ENCODE measurements at places on chromosomes 7 and 10.

DNA sequence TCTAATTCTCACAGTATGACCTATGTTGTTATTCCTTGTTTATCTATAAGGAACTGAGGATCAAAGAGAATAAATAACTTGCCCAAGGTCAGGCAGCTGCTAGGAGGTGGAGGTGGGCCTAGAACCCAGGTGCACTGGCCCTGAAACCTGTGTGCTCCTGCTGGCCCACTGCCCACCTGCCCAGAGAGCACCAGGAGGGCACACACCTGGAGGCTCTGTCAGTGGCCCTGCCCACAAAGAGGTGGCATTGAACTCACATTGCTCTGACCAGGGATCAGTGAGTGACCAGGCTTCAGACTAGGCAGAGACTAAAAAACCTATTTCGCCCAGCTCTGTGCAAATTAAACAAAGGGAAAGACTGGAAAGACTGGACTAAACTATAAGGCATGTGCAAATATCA, 210.6 kb downstream of the TNS3 start:
- DNase-seq: no peak

DNA sequence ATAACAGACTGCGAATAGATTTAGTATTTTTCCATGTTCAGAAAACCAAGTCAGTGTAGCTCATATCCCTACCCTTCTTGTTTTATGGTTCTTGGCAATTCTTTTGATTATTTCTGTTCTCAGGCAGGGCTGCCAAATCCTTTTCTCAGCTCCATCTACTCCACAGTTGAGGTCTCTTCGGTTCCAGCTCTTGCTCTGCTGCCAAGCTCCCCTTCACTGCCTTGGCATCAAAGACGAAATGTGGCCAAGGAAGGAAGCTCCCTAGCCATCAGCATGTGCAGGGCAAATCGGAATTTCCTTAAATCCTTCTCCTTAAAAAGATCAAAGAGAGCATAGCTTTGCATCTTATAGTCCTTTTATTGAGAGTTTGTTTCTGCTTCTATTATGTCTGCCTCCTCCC, 116.4 kb upstream of the NOBOX start:
- DNase-seq: peak; percentile 35

- DNase-seq: peak; percentile 81
Observed at GRCh38 chr7:107167483-107168232, 1.1 kb upstream of the HBP1 start.

GRCh38 chr7:31007634-31008033, 43.9 kb downstream of the GHRHR start:
- DNase-seq: no peak

DNA sequence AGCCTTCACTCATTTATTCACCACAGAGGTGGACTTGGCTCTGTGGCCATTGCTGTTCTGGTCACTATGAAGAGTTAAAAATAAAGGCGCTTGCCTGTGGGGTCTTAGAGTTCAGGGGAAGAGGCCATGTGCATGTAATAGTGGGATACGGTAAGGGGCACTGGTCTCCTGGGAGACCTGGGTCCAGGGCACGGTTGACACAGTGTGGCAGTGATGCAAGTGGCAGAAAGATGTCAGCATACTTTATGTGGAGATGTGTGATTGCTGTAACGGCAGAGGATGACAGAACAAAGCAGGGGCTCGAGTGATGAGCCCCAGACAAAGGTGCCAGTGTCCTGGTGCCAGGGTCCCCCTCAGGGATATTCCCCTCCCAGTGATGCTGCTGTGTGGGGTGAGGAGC, 8.6 kb downstream of the ZSCAN25 start:
- DNase-seq: no peak

GRCh38 chr7:81869670-81870069, 99.8 kb upstream of the HGF start:
- DNase-seq: no peak

- no peak for DNase-seq
Observed at GRCh38 chr7:31092606-31093005, 40.5 kb downstream of the ADCYAP1R1 start.

- DNase-seq: no peak
Observed at GRCh38 chr7:13846386-13846785, 143.1 kb downstream of the ETV1 start.

DNA sequence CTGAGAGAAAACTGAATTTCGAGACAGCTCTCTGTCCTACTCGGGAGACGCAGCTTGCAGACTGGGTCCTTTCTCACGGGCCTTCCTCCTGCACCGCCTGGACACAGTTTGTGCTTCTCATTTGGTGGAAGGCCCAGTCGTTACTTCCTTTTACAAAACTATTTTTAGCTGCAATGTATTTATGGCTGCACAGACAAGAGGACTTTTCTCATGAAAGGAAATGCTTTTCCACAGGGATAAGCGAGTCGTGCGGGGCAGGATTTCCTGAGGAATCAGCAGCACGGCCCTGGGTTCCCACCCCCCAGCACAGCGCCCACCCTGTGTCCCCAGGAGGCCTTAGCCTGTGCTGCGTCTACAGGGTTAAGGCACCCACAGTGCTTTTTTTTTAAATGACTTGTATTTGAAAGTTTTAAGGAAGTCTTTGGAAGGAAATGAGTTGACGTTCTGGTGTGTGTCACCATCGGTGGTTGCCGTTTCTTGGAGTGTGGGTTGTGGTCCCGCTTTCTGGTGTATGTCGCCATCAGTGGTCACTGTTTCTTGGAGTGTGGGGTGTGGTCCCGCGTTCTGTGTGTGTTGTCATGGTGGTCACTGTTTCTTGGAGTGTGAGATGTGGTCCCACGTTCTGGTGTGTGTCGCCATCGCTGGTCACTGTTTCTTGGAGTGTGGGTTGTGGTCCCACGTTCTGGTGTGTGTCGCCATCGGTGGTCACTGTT, 50.9 kb downstream of the INPP5A start:
- DNase-seq: peak; percentile 52

DNA sequence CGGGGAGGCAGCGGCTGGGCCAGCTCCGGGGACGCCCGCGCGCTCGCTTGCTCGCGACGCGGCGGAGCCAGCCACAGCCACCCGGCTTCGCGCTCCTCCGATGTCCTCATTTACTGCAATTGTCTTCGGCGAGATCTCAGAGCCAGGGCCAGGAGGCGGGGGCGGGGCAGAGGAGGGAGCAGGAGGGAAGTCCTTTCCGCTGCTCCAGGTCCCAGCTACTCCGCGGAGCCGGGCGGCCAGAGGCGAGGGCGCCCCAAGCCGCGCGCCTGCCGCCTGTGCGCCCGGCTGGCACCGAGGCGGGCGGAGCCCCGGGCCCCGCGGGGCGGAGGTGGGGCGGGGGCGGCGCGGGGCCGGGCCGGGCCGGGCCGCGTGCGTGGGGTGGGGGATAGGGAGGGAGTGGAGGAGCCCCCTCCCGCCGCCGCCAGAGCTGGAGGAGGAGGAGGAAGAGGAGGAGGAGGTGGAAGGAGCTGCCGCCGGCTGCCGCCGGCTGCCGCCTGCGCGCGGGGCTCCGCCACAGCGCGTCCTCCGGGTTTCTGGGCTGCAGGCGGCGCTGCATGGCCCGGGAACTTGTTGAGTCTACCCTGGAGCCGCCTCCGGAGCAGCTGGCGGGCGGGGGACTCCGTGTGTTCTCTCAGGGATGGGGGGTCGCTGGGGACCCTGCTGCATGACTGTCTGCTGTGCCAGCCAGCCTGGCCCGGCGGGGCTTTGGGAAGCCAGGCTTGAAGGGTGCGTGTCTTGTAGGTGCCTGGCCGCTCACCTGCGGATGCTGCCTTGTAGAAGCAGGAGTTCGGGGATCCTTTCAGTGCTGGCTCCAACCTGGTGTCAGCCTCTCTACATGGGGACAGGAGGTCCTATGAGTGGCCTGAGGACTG, at the start of gene INSYN2A:
Gene INSYN2A, minus strand, starts transcription at position 310 of the 872 bp plus-strand sequence. CDS start 20,196 bp downstream, outside the sequence.
- DNase-seq: peak; percentile 54

- DNase-seq: no peak
Observed at GRCh38 chr7:117479225-117480054, at the start of gene CFTR. Gene CFTR (plus strand): TSS chr7:117480025. CDS start chr7:117480095, 70 bp downstream.

DNA sequence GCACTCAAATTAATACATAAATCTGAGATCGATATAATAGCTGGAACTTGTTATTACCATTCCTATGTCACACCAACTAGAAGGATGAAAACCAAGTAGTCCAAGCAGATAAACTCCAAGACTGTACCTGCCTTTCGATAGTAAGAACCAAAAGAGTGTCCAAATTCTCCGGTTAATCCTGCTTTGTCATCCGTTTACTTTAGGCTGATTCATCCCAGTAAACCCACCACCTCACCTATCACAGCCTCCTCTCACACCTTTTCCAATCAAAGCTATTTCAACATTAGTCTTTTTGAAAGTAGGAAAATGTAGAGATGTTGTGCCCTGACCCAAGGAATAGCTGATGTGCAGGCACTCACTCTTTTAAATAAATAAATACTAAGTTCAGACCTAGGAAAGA, 177.2 kb downstream of the CTNNA3 start:
- DNase-seq: no peak

DNA sequence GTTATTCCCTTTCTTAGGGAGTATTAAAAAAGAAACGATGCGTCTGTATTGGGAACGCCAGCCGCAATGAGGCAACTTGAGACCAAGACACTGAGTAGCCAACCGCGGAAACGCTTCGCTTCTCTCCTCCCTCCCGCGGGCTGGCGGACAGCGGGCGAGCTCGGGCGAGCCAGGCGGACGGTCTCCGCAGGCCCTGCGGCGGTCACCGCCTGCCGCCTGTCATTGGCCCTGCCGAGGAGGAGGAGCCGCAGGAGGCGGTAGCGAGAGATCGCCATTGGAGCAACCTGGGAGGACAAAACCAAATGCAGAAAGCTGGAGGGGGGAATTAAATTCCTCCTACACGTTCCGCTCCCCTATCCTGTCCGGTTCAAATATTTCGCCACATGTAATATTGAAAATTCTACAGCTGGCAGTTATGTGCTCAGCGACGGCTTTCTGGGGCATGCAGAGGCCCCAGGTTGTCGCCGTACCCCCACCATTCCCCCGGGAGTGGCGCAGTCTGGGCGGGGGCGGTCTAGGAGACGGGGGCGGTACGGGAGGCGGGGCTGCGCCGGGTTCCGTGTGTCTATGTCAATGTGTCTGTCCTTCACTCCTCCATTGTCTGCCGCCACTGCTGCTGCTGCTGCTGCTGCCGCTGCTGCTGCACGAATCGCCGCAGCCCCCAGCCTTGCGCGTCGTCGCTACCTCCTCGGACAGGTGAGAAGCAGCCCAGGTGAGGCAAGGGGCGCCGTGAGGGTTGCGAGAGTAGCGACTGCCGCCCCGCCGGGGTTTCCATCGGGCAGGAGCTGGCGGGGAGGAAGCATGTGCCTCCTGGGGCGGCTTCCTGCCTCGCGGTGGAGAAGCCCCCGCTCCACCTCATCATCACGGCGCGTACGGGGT, at the start of the genes ANKMY2 and BZW2:
Gene ANKMY2, minus strand, starts transcription at position 162 of the 879 bp plus-strand sequence. CDS start 181 bp downstream, outside the sequence.
Gene BZW2, plus strand, starts transcription at position 589 of the 879 bp plus-strand sequence. CDS start 19,263 bp downstream, outside the sequence.
- DNase-seq: peak; percentile 96

- DNase-seq: peak; percentile 32
Observed at GRCh38 chr7:28984631-28985030, 26.5 kb upstream of the TRIL start.

DNA sequence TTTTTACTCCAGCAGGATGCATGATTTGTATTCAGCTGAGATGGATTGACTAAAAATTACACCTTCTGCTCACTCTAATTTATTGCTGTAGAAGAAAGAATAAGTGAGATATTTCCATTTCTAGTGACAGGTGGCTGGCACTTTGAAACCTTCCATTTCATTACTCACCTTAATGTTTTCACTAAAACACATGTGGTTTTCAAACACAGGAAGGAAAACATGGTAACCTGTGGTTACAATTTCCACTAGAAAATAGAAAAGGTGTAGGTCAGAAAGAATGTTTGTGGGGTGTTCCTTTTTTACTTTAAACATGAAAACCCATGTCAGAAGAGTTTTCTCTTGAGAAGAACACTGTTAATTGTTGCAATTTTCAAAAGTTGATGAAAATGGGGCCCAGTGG, 12.0 kb upstream of the PRKCQ start:
- DNase-seq: no peak

DNA sequence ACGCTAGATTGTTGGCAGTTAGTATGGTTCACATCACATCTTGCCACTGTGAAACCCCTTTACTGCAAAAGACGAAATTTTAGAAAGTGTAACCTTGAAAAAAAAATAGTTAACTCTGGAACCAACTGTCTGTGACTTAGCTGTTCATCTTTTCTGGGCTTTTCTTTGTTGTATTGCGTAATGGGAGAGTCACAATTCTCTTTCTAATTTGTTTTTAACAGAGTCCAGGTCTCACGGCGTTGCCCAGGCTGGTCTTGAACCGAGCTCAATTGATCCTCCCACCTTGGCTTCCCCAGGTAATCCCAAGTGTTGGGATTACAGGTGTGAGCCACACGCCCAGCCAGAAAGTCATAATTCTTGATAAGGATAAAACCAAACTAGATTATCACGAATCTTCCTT, 14.5 kb downstream of the UBE3C start:
- no peak for DNase-seq

DNA sequence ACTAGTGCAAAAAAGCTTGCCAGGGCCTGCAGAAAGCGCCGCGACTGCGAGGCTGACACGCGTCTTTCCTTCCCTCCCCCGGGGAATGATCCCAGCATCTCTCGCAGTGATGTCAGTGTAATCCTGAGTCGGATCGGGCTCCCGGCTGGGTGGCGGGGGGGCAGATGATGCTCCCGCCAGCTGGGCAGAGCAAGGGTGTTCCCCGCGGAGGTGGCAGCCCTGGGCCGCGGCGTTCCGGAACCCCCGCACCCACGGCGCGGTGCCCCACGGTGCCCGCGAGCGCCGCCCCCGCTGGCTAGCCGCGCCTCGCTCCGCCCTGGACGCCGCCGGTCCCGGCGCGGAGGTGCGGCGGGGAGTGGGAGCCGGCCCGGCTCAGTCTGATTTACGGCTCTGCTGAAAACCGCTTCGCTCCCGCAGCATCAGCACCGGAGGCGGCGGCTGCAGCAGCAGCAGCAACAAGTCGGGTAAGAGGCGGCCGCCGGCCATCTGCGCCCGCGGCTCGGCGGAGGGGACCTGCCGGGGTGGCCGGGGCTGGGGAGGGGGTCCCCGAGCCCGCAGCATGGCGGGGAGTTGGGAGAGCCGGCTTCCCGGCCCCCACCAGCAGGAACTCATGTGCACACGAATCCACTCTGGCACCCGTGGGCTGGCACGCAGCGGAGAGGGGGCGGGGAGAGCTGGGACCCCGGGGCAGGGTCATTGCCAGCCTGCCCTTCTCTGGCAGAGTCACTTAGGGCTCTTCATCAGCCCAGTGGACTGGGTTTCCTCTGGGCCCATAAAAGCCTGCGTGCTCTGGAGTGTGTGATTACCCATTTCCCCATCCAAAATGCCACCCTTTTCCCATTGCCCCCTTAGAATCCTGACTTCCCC, at the start of gene ZNF365:
Gene ZNF365, plus strand, starts transcription at position 375 of the 867 bp plus-strand sequence. CDS start 1,825 bp downstream, outside the sequence.
- peak; percentile 83 for DNase-seq

DNA sequence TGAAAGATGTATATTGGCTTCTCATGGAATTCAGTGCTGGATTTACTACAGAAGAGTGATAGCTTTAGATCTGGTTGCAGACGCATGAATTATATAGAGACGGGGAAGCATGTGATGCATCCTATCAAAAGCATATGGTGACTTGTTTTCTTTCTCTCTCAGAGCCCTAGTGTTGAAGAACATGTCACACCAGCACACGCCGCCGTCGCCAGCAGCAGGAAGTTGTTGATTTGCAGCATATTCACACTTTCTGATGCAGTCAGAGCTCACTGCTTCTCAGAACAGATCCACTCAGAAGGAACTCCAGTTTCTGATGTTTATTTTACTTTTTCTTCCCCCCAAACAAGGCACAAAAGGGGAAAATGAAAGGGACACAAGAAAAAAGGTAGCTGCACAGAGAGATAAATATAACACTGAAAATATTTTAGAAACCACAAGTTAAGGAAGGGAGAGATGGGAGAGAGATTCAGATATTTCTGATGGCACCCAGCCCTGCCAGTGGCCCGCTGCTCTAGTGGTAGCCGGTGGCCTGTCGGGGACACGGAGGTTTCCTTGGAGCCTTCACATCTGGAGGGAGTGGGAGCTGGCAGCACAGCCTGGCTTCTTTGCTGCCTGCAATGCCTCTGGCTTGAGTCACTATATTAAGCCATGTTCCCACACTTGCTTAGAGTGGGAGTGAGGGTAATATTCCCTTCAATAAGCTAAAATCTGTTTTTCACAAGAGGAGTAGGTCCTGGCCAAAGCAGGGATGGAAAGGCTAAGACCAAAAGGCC, 123.2 kb downstream of the NRP1 start:
- DNase-seq: no peak
